Stimulated activated CD8-positive, alpha-beta memory T cell treated with anti-CD3 and anti-CD28 coated beads, Interleukin-7, amount 100 ng/mL, for 4 hours (primary cell): ENCODE measurements at places on chromosomes 7 and 10.

- no peak for DNase-seq
These were observed 264.2 kb downstream of the MAD1L1 start for GRCh38 chr7:1968397-1969111.

DNA sequence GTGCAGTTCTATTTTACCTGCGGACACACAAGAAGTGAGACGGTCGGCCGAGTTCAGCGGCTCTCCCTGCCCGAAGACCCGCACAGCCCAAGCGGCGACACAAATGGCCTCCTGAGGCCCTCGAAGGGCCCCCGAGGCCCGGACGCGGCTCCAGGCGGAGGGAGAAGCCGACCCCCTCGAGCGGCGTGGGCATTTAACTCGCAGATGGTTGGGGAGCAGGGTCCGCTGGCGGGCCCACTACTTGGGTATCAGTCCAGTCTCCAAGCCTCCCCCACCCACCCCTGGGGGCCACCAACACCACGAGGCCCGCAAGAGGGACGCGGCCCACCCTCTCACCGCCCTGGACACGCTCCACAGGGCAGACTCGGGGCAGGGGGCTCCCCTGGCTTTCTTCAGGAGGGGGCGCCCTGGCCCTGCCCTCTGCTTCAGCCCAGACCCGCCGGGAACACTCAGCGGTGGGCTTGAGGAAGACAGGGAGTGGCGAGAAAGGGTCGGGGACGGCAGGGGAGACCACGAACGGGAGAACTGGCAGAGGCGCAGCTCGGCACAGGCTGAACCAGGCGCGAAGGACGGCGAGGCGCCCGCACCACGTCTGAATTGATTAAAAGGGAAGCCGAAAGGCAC lies 1.7 kb downstream of the IGF2BP3 start:
- no peak for DNase-seq

- DNase-seq = no peak
These were observed 6.9 kb downstream of the C7orf57 start for GRCh38 chr7:48042216-48042615.

DNA sequence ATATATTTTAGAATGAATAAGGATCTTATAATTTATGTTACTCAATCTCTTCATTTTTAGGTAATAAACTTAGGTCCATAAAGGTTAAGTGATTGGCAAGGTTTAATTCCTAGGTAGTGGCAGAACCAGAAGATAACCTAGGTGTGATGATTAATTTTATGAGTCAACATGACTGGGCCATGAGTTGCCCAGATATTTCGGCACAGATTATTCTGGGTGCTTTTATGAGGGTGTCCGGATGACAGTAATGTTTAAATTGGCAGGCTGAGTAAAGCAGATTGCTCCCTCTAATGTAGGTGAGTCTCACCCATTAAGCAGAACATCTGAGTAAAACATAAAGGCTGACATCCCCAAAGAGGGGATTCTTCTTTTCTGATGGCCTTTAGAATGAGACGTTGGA lies 1349.3 kb upstream of the CELF2 start:
- no peak for DNase-seq

- DNase-seq = no peak
These were observed 52.3 kb downstream of the CDCA7L start for GRCh38 chr7:21893401-21893800.

GRCh38 chr10:4170633-4171314 lies 385.8 kb upstream of the KLF6 start:
- no peak for DNase-seq

DNA sequence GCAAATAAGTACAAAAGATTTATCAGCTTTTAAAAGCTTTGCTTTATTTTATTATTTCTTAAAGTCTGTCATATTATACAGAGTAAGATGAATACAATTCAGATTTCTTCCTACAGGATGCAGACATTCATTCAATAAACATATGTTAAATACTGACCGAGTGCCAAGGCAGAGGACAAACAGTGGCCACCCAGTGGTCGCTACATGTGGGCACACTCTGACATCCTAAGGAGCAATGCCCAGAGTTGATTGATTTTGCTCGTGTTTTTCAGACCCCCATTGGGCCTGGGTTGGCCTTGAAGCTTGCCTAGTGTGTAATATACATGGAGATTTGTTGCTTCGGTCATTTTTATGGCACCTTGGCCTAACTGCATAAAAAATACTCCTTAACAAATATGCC lies 201.2 kb downstream of the CCDC3 start:
- no peak for DNase-seq

DNA sequence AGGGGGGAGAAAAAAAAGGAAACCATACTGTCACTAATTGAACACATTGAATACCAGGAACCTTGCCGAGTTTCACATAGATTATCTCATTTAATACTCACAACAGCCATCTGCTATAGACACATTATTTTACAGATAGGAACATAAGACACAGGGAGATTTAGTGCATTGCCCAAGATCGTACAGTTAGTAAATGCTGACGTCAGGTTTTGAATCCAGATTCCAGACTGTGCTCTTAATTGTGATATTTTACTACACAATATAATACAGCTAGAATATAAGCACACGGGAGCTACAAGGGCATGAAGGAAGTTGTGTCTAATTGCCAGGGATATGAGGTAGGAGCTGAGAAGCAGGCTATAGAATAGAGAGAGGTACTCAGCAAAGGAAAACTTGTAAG lies 93.9 kb upstream of the MINDY3 start:
- no peak for DNase-seq

- DNase-seq = no peak
These were observed 2.6 kb upstream of the SAMD8 start for GRCh38 chr10:75108684-75109458.

GRCh38 chr10:31723106-31723750 lies 205.4 kb downstream of the ARHGAP12 start:
- no peak for DNase-seq

DNA sequence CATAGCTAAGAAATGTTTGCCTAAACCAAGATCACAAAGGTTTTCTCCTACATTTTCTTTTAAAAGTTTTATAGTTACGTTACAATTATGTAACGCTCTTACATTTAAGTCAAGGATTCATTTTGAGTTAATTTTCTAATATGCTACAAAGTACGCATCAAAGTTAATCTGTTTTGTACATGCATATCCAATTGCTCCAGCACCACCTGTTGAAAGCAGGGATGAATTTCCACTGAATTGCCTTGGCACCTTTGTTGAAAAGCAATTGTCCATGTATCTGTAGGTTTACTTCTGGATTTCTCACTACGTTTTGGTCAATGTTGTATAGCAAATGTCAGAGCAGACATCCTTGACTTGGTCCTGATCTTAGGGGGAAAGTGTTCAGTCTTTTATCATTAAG lies 59.6 kb downstream of the NEUROG3 start:
- DNase-seq = no peak

- DNase-seq = no peak
These were observed 205.6 kb upstream of the PFKP start for GRCh38 chr10:2861632-2862210.

GRCh38 chr10:48655411-48656240 lies 29.0 kb upstream of the WDFY4 start:
- DNase-seq = no peak

DNA sequence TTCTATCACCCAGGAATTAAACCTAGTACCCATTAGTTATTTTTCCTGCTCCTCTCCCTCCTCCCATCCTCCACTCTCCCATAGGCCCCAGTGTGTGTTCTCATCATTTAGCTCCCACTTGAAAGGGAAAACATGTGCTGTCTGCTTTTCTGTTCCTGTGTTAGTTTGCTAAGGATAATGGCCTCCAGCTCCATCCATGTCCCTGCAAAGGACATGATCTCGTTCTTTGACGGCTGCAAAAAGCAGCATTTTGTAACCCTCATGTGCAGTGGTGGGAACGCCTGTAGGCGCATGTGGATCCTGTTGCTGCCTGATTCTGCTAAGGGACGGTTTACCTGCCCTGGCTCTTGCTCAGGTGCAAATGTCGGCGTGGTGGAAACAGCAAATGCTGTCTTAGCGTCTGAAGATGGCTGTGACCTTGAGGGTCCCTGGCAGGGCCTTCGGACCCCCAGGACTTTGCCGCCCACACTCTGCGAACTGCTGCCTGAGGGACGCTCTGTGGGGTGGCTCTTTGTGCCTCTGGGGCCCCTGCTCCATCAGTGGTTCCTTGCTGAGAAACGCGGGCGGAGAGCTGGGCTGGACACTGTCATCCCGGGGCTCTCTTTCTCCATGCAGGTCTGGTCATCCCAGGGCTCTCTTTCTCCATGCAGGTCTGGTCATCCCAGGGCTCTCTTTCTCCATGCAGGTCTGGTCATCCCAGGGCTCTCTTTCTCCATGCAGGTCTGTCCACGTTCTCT lies 5.6 kb upstream of the MTG1 start:
- no peak for DNase-seq

- no peak for DNase-seq
These were observed at the start of gene MGAM2 for GRCh38 chr7:142111499-142111898. TSS of gene MGAM2 (plus strand) at chr7:142111718. CDS start at chr7:142116874, 5,156 bp downstream.
